ENCODE measurements at places on chromosomes 7 and 10.

- no peak for DNase-seq
Observed at GRCh38 chr7:35728412-35729060, 33.6 kb upstream of the HERPUD2 start.

- DNase-seq = no peak
Observed at GRCh38 chr10:3251172-3251571, 78.6 kb upstream of the PITRM1 start.

DNA sequence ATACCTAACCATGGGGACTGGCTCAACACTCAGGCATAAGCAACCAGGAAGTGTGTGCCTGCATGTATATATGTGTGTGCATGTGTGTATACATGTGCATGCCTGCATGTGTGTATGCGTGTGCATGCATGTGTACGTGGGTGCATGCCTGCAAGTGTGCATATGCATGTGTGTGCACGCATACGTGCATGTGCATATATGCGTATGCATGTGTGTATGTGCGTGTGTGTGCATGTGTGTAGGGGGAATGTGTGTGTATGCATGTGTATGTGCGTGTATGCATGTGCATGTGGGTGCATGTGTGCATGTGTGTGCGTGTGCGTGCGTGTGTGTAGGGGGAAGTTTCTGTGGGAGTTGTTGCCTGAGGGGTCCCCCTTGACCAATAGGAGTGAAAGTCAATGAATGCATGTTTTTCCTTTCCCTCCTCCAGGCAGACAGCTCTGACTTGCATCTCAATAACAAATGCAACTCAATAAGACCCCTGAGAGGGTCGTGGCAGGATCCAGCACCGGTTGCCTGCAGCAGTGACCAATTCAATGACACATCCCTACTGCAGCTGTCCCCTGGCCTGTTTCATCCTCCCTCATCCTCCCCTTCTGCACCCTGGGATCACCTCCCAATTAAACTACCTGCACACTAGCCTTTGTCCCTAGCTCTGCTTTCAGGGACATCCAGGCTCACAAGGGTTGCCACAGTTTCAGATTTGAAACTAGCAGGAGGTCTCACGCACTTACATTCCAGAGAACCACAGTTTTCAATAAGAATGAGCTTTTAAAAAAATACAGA lies 27.0 kb upstream of the FZD8 start:
- no peak for DNase-seq

DNA sequence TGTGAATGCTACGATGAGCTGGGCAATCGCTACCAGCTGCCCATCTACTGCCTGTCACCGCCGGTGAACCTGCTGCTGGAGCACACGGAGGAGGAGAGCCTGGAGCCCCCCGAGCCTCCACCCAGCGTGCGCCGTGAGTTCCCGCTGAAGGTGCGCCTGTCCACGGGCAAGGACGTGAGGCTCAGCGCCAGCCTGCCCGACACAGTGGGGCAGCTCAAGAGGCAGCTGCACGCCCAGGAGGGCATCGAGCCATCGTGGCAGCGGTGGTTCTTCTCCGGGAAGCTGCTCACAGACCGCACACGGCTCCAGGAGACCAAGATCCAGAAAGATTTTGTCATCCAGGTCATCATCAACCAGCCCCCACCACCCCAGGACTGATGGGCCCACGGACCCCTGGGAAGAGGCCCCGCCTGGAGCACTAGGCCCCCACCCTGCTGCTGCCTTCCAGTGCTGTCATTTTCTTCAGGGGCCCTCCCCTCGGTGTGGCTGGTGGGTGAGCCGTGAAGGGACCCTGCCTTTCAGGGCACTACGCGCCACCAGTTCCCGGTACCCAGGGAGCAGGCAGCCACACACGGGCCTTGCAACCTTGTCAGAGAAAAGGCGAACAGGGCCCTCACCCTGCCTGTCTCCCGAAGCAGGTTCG lies 2.3 kb upstream of the ANKRD2 start:
- DNase-seq = no peak

DNA sequence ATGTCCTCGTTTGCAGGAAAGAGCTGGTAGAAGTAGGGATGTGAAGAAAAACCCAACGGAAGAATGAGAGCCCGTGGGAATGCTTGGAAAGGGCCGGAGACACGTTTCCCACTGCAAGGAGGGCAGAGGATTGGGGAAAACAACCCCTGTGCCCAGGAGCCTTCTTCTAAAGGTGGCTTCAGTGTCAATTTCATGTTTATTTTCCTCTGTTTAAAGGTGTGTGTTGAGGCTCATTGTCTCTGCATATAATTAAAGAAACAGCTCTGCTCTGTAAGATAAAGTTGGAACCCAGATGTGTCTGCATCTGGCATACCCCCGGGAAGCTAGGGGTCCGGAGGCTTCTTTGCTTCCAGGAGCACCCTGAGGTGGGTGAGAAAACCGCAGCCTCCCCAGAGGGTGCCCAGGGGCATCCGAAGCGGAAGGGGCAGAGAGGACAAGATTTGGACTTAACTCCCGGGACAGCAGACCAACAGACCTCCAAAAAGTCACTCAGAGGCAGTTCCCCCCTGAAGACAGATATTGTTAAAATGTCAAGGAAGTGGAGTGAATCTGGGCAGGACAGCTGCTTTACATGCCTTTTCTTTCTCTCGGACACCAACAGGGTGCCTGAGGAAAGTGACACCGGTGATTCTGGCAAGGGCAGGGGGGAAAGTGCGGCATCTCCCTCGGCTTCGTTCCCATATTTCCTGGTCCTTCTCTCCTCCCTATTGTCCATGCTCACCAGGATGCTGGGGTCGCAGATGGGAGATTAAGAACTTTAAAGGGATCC lies 8.6 kb upstream of the GATA3 start:
- DNase-seq = no peak

DNA sequence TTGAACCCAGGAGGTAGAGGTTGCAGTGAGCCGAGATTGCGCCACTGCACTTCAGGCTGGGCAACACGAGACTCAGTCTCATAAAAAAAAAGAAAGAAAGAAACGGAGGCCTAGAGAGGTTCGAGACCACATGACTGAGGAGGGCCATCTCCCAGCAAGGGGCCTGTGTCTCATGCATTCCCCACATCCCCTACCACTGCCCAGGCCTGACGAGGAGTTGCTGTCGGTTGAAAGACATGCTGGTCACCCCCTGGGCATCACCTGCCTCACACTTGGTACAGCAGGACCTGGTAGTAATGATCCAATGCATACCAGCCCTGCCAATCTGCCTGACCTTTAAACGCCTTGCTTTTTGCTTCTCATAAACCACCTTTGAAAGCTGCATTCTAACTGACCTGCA lies 85.9 kb downstream of the DLG5 start:
- DNase-seq = no peak

DNA sequence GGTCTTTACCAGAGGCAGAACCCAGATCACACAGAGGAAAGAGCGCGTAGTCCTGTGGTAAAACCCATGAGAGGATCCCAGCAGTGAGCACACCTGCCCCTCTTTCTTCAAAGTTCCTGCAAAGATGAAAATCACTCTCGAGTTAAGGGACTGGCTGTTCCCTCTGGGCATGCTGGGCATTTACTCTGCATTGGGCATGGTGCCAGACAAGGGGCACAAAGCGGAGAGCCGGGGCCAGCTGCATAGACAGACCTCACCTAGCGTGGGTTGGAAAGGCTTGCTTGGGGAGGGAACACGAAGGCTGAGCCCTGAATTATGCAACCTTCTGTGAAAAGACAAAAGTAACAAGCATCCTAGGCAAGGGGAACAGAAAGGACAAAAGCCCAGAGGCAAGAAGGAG lies 120.0 kb upstream of the TCERG1L start:
- DNase-seq = no peak

- DNase-seq = peak; percentile 41
Observed at GRCh38 chr7:85172530-85172941, 14.3 kb downstream of the SEMA3D start.

Measured in kidney tubule cell (primary cell).